ENCODE measurements at places on chromosomes 1 and 21.
A peak's percentile ranks its signal among the peaks of the same experiment; 100 is the strongest.

DNA sequence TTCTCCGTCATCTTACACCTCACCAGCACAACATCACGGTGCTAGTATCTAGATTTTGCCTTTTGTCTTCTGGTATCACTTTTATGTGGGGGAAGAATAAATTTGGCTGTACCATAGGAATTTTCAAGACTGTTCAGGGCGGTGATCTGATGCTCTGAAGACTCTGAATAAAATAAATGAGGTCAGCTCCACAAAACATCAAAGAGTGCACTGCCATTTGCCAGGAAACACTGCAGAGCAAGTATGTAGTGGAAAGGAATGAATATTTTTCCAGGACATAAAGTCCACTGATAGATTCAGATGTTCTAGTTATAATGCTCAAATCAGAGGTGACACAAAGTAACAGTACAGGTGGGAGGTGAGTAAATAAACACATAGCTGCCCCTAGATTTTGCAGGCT lies 56.3 kb downstream of the ZP4 start:
- DNase-seq: no peak

DNA sequence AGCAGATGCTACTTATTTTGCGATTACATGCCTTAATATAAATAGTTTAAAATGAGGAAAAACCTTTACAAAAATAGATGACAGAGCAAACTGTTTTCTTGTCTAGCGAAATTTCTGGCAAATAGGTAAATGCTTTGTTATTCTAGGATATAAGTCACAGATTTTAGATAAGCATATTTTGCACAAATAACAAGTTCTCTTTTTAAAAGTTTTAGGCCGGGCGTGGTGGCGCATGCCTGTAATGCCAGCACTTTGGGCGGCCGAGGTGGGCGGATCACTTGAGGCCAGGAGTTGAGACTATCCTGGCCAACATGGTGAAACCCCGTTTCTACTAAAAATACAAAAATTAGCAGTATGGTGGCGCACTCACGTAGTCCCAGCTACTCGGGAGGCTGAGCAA lies 20.3 kb upstream of the ERRFI1 start:
- no peak for DNase-seq

GRCh38 chr1:200973937-200974657 lies 49.4 kb downstream of the KIF21B start:
- DNase-seq: no peak

GRCh38 chr1:202501281-202501680 lies 152.8 kb downstream of the PPP1R12B start:
- DNase-seq: peak; percentile 38

- no peak for DNase-seq
Observed at GRCh38 chr1:170351366-170351946, 180.5 kb upstream of the GORAB start.

DNA sequence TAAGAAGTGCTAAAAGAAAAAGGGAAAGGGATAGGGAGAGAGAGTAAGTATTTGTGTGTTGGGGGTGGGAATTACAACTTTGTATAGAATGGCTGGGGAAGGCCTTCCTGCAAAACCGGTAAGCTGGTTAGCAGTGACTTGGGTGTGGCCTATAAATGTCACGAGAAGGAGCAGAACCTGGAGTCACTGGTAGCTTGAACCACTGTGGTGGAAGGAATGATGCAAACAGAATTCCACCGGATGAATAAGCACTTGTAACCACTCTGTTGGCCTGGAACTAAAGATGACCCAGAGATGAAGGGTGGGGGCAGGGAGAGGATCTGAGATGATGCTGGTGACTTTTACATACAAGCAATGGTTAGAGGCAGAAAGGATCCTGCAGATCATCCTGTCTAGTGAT lies 8.9 kb downstream of the XKR8 start:
- no peak for DNase-seq

DNA sequence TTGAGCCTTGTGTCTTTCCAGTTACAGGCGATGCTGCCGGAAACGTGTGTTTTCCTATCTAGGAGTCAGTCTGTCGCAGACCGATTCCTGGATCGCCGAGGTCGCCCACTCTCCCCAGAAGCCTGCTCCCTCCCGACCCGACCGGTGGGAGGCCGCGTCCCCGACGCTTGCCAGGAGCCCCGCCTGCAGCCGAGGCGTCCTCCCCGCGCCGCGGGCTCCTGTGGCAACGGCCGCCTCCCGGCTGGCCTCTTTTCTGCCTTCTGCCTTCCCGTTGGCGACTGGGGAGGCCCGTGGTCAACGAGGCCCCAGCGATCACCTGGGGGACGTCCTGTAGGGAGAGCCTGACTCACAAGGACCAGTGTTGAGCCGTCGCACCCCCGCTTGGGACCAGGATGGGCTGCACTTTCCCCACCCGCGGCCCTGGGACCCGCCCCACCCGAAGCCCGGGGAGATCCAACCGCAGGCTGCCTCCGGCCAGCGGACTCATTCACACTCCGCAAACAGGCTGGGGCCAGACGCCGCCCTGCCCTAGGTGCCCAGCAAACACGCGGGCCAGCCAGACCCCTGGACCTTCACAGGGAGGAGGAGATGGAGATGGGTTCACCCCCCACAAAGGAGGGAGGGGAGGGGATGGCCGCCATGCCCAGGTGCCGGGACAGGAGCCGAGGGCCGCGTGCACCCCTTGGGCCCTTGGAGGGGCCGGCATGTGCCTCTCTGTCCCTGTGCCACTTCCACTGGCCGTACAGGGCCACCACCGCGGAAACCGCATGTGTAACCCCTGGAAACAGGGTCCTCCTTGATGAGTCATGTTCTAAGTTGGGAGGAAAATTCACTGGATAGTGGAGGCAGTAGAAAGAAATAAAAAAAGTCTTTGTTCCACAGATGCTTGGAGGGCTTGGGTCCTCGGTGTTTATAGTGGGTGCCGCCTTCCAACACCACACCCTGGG lies 7.2 kb upstream of the COL6A1 start:
- peak; percentile 3 for DNase-seq

GRCh38 chr1:92817986-92818764 lies 13.7 kb upstream of the RPL5 start:
- DNase-seq: peak; percentile 15

DNA sequence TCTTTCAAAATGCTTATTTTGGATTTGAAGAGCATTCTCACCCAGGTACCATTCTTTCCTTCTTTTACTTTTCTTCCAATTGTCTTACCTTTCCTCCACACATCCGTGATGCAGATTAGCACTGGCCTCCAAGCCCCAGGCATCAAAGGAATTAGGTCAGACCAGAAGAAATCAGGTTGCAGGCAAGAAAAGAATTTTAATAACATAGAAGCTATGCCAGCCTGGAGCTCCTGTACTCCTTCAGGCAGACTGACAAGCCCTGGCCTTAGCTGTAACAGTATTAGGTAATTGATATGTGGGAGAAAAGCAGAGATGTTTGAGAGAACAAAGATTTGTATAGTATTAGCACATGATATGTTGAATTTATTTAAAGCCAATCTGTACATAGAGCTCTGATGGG lies 390.4 kb upstream of the ADGRL2 start:
- no peak for DNase-seq

GRCh38 chr1:248850536-248851251 lies 8.2 kb downstream of the ZNF692 start:
- no peak for DNase-seq

DNA sequence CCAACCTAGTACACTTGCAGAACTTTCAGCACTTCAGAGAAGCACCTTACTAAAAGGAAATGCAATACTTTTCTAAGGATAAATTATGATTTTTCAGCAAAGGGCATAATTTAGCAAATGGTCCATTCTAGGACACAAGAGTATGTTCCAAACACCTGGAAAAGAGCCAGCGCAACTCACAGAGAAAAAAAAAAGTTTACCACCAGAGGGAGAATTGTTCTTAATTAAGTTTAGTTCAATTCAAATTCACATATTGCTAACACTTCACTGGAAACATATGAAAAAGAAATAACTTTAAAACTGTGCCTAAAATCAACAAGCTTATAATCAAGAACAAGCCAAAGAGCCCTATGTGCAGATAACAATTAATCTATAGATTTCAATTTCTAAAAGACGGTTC lies 338.1 kb downstream of the SEC16B start:
- DNase-seq: no peak

- no peak for DNase-seq
Observed at GRCh38 chr1:232925421-232926220, 24.8 kb upstream of the NTPCR start.

DNA sequence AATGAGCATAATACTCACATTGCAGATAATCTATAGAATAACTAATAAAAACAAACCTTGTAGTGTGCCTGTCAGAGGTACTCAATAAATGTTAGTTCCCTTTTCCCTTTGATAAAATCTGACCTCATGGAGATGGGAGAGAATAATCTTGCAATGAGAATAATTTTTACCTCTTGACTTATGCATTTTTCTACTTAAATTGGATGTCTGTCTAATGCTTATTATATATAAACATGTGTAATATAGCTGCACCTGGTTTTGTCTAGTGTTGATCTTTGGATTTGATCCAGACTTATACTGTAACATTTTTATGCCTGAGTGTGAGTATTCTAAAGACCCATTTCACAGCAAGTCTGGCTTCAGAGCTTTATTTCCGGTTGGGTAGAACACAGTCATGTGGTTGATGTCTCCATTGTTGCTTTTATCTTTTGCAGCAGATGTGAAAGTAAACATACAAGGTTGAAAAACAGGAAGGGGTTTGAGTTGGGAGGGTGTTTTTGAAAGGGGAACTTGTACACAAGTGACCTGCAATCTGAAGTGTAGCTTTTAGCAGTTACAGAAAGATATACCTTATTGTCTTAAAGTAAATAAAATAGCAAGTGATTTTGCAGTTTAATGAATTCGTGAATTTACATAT lies 12.4 kb downstream of the EPB41 start:
- peak; percentile 92 for DNase-seq

DNA sequence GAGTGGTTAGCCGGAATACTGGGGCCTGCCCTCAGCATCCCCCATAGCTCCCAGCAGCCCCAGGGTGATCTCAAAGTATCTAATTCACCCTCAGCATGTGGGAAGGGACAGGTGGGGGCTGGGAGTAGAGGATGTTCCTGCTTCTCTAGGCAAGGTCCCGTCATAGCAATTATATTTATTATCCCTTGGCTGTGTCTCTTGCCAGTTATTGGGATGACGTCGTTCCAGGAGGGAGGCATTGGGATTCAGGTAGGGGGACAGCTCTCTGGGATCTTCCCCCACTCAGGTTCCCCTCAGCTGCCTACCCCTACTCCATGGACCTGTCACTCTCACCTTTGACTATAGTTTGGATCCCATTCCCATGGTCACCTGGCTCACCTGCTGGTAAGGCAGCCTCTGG lies 11.9 kb upstream of the PEAR1 start:
- no peak for DNase-seq
